Effector memory CD4-positive, alpha-beta T cell (primary cell): ENCODE measurements at places on chromosomes 4 and X.

GRCh38 chrX:134647477-134647877, 10.8 kb downstream of the PLAC1 start:
- no peak for DNase-seq

DNA sequence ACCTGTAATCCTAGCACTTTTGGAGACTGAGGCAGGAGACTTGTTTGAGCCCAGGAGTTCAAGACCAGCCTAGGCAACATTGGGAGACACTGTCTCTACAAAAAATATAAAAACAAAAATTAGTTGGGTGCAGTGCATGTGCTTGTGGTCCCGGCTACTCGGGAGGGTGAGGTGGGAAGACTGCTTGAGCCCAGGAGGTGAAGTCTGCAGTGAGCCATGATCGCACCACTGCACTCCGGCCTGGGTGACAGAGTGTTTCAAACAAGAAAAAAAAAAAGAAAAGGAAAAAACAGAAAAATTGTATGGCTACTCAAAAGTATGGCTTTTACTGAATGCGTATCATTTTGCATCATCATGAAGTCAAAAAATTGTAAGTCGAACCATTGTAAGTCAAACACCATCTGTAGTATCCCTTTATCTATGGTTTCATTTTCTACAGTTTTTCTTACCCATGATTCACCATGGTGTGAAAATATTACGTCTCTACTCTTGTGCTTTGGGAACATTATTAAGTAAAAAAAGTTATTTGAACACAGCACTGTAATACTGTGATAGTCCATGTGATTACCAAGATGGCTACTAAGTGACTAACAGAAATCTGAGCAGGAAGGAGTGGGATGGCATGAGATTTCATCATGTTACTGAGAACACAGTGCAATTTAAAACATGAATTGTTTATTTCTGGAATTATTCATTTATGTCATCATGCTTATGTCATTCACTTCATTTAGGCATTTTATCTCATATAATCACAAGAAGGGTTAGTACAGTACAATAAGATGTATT, 26.5 kb upstream of the MANBA start:
- DNase-seq = no peak

DNA sequence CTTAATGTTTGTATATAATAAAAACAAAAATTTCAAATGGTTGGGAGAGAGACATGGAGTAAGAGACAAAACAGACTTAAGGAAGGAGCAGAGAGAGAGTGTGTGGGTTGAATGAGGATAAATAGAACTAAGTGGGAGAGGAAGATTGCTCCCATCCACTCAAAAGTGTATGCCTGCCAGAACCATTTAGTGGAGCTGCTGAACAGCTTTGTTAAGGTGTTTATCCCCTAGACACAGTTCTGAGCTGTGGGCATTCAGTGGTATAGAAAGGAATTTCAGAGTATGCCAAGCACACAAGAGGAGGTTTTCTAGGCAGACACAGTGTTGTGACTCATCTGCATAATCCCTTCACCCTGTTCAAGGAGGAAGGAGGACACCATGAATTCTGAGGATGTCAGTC, 508.6 kb upstream of the EPHA5 start:
- no peak for DNase-seq

DNA sequence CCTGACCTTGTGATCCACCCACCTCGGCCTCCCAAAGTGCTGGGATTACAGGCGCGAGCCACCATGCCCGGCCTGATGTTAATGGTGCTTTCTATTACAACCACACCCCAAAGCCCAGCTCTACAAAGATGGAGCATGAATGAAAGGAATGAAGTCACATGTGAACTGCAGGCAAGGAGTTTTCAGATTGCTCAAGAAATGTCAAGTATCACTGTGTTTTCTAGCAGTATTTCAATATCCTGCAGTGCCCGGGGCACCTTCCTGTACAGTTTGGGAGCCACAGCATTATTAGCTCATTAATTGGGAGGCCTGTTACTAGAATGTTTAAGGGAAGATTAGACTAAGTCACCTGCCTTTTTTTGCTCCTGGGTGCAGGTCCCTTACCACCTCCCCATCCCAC, 40.1 kb downstream of the PRIMPOL start:
- DNase-seq = no peak

GRCh38 chr4:19540859-19541540, 710.7 kb upstream of the SLIT2 start:
- DNase-seq = no peak

DNA sequence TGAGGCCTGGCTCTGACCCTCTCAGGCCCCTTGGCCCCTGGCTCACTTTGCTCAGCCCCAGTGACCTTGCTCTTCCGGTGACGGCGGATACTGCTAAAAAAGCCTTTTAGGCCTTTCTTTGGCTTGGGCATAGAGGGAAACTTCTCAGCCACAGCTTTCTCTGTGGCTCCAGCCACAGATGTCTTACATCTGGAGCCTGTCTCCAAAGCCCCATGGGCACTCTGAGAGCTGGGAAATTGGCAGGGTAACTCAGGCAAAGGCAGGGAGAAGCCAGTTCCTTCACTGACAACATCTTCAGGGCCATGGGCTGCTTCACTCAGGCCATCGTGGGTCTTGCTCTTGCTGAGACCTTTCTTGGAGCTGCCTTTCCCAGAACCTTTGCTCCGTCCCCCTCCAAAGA, 12.8 kb downstream of the AMER1 start:
- DNase-seq = no peak

DNA sequence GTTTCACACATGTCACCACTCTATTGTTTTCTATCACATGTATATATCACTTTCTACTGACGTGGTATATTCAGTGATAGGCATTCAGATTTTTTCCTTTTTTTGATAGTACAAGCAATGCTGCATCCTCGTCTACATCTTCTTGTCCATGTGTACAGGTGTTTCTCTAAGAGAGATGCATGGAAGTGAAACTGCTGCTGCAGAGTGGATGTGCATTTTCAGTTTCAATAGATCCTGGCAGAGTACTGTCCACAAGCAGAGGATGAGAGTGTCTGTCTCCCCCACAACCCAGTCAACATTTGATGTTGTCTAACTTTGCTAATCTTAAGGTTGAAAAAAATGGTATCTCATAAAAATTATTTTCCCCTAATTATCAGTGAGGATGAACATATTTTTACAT, 194.0 kb upstream of the CASK start:
- no peak for DNase-seq

DNA sequence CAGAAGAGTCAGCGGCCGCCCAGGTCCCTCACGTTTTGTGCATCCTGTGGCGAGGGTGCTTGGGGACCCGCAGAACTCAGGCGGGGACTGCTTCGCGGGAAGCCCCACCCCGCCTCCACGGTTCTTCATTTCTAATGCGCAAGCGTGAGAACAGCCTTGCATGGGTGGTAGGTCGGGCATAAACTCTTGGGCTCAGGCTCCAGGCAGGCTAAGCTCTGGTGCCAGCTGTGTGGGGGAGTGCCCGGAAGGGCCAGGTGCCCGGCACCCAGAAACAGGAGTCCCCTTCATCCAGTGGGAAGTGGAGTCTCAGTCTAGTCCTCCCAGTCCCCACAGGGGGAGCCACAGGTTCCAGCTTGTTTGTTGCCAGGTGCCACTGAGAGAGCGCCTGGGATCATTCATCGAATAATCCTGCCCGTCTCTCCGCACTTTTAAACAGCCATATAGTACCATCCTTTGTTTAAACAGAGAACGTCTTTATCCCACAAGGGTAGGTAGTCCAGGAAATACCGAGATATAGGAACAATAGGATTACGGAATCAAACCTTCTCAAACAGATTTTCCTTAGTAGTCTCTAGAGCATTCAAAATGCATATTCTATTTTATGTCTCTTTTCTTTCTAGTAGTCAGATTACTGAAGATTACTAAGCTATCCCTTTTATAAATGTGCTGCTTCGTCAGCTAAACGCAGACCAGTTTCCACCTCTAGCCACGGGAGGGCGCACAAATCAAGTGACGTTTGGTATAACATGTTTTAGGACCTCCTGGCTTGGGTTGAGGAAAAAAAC, 12.7 kb upstream of the RBBP7 start:
- peak; percentile 49 for DNase-seq

GRCh38 chr4:170420255-170420693, 330.5 kb upstream of the AADAT start:
- DNase-seq = no peak

GRCh38 chr4:74311696-74312313, 3.5 kb downstream of the EPGN start:
- no peak for DNase-seq

DNA sequence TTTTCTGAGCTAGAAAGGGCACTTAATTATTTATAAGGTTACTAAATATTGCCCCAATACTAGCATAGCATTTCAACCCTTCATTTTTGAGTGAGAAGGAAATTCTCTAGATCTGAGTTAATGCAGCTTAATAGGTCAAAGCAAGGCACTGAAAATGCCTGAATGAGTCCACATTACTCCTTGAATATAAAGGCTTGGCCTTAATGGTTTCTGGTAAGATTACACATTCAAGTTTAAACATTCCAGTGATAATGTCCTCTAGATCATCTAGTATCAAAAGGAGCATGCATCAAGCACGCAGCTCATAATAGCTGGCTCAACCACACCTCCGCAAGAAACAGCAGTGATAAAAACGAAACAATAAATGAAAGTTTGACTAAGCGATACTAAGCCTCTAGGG, 87.5 kb downstream of the SPANXN3 start:
- DNase-seq = no peak

DNA sequence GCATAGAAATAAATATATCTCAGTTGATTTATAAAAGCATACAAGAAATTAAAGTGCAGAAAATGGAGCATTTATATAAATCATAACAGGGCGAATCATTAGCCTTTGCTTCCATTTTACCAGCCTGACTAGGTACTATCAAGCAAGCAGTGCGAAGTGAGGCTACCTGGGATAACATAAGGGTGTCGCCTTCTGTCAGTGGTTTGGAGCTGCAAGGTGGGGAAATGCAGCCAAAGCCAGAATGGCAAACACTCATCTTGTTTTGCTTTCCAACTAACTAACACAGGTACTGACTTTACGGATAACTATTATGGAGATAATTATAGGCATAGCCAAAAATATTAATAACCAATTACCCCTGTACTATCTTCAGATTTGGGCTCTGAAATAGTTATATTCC, 1459.8 kb downstream of the RAPGEF2 start:
- no peak for DNase-seq

GRCh38 chrX:131841496-131842437, 181.3 kb upstream of the STK26 start:
- no peak for DNase-seq

GRCh38 chrX:128769495-128769894, 717.3 kb upstream of the ACTRT1 start:
- DNase-seq = no peak

DNA sequence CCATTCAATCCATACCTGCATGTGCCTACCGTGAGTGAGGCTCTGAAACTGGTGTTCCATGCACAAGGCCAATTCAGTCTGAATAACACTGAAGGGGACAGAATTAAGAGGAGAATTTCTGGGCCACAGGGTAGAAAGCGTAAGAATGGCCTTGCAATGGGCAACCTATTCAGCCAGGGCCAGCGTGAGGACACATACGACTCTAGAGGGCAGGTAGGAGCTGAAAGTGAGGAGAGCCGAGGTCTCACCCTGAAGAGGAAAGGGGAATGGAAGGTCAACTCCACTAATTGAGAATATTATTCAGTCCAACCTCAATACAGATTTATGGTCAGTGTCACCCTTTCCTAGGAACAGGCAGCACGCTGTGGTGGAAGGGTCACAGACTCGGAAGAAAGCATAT, 202.2 kb downstream of the TRIML1 start:
- DNase-seq = no peak

DNA sequence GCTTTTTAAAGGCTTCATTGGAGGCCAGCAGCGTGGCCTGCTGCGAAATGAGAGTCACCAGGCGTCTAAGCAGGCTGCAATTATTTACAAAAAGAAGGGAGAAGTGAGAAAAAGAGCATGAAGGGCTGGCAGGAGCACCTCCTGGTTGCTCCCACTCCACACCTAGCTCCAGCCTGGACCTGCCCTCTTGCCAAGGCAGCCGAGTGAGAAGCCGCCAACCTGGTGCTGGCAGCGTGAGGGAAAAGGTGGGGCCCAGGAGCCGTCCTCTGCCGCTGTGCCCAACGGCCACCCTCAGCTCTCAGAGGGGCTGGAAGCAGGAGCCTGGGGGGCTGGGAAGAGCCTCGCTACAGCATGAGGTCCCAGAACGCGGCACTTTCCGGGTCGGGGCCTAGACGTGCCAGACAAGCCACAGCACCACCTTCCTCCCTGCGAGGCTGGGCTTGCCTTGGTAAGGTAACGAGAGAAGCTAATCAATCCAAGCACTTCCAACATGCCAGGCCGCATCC, 16.3 kb downstream of the SLC6A8 start:
- no peak for DNase-seq

DNA sequence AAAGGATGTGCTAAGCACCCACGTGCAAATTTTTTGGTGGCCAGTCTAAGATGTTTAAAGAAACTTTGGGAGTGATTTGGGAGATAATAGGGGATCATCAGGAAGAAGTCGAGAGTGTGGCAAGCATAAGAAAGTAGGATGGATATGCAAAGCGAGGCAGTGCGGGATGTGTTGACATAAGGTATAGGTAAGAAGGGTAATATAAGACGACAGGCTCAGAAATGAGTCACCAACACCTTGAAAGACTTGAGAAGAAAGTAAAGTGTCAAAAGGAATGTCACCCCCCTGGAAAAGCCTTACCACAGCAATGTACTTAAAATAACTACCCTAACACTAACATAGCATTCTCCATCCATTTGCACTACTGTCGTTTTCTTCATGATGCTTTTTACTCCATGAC, 69.8 kb upstream of the BMP2K start:
- no peak for DNase-seq

DNA sequence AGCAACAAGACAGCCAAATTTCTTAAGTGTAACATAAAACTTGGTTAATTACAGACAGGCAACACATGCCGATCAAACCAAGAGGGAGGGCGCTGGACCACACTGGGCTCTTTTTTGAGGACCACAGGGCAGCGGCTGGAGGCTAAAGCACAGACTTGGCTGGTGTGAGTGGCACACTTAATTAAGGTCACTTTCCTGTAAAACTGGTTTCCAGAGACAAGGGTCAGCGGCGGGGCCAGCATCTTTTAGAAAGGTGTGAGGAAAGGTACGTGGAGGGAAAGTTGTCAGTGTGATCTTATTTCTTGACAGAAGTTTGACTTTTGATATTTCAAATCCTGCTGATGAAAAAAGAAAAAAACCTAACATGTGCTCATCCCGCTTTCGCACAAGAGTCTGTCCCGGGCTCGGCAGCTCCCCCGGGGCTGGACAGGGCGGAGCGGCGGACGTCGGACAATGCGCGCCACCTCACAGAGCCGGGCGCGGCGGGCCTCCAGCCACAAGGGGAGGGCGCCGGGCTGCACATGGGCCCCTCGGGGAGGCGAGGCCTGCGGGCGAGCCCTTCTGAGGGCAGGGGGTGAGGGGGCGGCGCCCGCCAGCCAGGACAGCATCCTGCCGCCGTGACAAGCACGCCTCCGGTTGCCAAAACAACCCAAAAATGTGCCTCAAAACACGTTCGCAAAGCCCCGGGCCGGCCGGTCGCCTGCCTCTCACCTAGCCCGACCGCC, 660 bp upstream of the HSPA4L start:
- DNase-seq = no peak
